Motor neuron (in vitro differentiated cells): ENCODE measurements at places on chromosomes 12 and 14. TPM values are rescaled to one million over a fixed set of nuclear protein-coding genes. Genes with fewer than 3 reads are reported as not detected.

DNA sequence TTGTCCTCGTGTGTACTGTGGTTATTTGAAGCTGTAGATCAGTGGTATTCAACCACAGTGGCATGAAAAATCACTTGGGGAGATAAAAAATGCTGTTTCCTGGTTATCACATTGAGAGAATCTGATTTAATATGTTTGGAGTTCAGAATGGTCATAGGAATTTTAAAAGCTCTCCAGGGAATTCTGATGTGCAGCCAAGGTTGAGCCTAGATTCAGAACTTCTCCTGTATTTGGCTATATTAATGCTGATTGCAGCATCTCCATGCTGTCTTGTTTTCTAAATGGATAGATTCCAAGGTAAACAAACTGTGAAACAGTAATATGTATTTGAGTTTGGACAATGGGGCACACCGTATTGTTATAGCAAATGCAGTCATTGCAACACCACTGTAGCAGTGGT is 982.2 kb upstream of the FBXO33 start:
- ATAC-seq = no peak

GRCh38 chr14:80658733-80659132 is 282.8 kb downstream of the CEP128 start:
- ATAC-seq = peak; percentile 40

GRCh38 chr12:1418144-1418543 is 176.2 kb downstream of the FBXL14 start:
- ATAC-seq = no peak

DNA sequence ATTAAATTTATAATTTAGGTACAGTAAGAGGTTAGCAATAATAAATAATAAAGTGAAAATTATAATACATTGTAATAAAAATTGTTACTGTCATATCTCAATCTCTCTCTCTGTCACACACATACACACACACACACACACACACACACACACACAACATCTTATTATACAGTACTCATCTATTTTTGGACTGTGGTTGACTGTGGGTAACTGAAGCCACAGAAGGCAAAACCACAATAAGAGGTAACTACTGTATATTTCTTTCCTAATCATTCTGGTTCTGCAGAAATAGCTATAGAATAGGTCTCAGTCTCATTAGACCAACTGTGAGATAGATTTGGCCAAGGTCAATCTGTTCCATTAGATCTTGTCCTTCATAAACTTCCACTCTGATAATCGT is 33.1 kb upstream of the PTPRO start:
- ATAC-seq = no peak

DNA sequence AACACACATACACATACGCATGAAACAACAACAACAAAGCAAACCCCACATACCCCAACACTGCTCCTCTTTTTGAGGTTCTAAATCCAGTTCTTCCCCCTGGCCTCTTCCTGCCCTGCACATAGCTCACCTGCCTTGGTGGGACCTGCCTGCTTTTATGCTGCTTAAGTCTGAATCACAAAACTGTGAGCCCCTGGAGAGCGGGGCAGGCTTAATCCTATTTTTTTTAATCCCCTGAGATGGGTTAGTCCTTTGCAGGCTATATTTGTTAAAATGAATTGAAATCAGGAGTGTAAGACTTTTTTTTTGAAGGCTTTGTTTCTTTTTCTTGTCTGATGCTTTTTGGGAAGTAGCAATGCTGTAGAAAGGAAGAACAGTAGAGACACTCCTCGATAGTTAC is 84.6 kb upstream of the MAX start:
- no peak for ATAC-seq

DNA sequence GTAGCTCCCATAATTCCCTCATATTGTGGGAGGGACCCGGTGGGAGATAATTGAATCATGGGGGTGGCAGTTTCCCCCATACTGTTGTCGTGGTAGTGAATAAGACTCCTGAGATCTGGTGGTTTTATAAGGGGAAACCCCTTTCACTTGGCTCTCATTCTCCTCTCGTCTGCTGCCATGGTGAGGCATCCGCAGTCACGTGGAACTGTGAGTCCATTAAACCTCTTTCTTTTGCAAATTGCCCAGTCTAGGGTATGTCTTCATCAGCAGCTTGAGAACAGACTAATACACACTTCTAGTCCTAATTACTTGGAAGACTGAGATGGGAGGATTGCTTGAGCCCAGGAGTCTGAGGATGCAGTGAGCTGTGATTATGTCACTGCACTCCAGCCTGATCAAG is 64.4 kb downstream of the TMX1 start:
- ATAC-seq = peak; percentile 10

DNA sequence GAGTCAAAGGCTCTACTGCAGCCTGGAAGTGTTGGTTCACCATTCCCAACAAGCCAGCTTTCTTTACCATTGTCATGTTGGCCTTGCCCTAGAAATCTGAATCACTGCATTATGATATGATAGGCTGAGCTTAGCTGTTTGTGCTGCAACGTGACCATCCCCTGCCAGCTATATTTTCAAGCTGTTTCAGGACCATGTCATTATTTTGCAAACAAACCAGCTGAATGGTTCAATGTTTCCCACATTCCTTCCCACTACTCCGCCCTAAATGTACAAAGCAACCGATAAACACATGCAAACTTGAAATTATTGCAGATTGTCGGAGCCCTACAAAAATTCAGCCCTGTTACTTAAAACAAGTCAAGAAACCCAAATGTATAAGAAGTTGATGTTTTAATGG is 136.1 kb downstream of the KICS2 start:
- ATAC-seq = no peak

GRCh38 chr12:79058342-79058741 is 193.8 kb downstream of the SYT1 start:
- ATAC-seq = no peak

DNA sequence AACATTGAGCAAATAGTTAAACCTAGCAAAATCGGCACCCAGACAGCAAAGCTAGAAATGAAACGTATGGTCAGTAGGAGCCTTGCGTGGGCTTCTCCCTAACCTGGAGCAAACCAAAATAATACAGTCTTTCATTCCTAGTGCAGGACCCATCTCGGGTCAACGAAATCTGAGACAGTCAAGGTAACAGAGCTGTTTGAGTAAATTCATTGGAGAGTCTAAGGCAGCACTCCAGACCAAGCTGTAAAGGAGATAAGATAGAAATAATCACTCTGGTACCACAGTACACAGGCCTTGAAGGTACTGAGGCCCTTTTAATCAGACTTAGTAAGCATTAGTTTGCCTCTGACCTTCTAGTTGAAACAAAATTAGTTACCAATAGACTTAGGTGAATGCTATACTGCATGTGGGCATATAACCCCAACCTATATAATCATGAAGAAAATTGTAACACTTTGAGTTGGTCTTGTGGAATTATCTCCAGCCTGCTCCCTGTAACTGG is 54.4 kb upstream of the BICD1 start:
- ATAC-seq = no peak

DNA sequence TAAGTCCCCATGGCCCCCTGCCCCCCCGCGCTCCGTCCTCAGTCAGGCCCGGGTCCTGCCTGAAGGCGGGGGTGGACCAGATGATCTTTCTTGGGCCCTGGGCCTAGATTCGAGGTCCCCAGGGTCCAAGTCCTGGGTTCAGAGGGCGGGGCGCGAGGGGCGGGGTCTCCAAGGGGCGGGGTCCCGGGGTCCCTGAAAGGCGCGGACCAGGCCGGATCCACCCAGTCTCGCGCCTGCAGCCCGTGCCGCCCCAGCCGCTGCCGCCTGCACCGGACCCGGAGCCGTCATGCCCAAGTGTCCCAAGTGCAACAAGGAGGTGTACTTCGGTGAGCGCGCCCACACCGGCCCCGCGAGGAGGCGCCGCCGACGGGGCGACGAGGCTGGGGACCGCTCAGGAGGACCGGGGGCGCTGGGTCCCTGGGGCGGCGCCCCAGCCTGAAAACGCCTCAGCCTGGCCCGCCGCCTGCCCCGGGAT is 325 bp downstream of the CRIP1 start:
- no peak for ATAC-seq

- ATAC-seq = no peak
Measured at GRCh38 chr12:5280086-5280485, 151.8 kb upstream of the NTF3 start.

GRCh38 chr12:95200128-95200894 is 17.0 kb downstream of the FGD6 start:
- no peak for ATAC-seq

GRCh38 chr12:2231011-2231595 is 178.3 kb downstream of the CACNA1C start:
- ATAC-seq = no peak

- no peak for ATAC-seq
Measured at GRCh38 chr14:24851837-24852236, 198.1 kb downstream of the STXBP6 start.

DNA sequence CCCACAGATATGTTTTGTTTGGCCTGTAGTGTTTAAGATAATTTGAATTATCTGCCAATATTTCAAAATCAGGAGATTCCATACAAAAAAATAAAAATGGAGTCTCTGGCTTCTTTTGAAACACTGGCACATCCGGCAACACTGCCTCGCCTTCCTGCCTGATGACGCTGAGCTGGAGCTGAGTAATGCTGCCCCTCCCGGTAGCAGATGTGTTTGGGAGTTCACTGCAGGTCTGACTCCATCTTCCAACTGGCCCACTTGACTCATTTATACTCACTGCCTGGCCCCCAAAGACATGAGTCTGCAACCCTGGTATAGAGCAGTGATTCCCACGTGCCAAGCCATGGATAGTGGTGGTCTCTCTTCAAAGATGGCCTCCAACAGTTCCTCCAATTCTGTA is 7.4 kb downstream of the CIT start:
- ATAC-seq = peak; percentile 79

GRCh38 chr12:113934946-113935345 is 31.2 kb downstream of the RBM19 start:
- no peak for ATAC-seq

- ATAC-seq = no peak
Measured at GRCh38 chr14:100028990-100029677, 36.1 kb upstream of the EVL start.

GRCh38 chr14:51207621-51208020 is 32.4 kb upstream of the TMX1 start:
- ATAC-seq = no peak

GRCh38 chr12:107564946-107565345 is 120.7 kb upstream of the PWP1 start:
- no peak for ATAC-seq

- no peak for ATAC-seq
Measured at GRCh38 chr12:690466-690865, 27.2 kb upstream of the NINJ2 start.

- ATAC-seq = no peak
Measured at GRCh38 chr12:54663603-54664002, 15.4 kb upstream of the DCD start.

DNA sequence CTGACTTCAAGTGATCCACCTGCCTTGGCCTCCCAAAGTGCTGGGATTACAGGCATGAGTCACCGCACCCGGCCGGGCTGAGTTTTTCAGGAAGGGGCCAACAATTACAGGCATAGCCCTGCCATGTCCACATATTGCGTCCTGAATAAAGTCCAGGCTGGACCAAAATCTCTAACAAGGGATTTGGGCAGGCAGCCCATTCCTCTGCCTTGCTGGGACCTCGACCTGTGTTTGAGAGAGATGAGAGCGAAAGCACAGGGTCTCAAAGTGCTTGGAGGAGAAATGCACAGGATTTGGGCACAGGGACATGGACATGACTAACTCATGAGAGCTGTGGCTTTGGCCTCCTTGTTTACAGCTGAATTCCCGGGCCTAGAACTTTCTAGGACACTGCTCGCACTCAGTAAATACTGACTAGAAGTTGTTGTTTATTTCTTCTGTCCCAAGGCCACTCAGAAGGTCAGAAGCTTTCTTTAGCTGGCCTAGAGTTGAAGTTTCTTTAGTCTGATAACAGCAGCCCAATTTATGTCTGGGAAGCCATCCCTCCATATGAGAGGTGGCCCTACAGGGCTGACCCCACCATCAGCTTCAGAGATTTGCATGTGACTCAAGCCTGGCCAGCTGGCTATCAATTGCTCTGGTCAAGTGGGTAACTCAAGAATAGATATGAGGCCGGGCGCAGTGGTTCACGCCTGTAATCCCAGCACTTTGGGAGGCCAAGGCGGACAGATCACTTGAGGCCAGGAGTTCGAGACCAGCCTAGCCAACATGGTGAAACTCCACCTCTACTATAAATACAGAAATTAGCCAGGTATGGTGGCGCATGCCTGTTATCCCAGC is 11.7 kb downstream of the CAMKK2 start:
- ATAC-seq = no peak

DNA sequence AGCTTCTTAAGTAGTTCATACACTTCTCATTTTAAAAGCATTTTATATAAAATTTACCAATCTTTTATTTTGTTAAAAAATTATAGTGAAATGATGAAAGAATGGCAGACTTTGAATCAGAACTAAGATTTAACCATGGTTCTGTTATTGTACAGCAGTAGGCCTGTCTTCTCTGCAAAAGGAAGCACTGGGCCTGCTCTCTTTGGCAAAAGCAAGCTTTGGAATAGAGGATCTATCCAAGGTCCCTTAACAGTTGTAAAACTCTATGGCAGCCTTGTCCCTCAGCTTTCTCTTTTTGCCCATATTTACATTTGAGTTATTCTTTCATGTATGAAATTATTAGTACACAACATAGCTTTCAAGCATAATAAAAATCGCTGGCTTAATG is 82.8 kb downstream of the PLEKHG7 start:
- no peak for ATAC-seq

DNA sequence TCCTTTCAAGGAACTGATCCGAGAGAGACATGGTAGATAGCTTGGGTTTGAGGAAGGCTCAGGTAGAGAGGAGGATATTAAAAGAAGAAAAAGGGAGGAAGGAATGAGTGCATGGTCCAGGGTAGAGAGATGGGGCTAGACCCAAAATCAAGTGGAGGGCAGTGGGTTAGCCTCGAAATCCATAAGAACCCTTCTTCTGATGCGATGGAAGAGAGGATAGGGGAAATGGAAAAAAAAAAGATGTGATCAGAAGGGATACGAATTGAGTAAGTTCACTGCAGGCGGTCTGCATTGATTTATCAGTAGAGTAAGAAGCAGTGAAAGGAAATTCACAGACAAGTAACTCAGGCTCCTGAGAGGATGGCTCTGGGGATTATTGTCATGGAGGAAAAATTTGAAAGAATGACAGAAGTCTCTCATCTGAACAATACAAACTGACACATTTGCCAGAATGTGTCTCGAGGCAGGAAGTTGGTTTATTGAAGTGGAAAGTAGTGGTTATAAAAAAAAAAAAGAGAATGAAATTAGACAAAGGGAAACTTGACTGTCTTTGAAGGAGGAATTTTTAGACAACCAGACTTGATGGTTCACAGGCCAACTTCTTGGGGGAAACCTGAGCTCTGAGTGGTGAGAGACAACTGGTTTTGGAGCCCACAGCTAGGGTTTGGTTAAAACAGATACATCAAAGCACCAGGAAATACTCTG is 10.2 kb downstream of the PPFIBP1 start:
- no peak for ATAC-seq

Gene NINJ2
- 0.21 TPM in 1 of 2 replicates, not detected in the other for total RNA-seq

Gene VPS33A
- total RNA-seq = 34.8 and 38.2 TPM in 2 replicates

Gene SAMD4A
- total RNA-seq = 8.4 and 9.3 TPM in 2 replicates

Gene ZC2HC1C
- 3.0 and 3.3 TPM in 2 replicates for total RNA-seq

Gene PMCH
- total RNA-seq = not detected in 2 replicates

Gene GLS2
- total RNA-seq = 1.8 and 2.1 TPM in 2 replicates

Gene CYP27B1
- total RNA-seq = 3.5 and 3.6 TPM in 2 replicates

Gene KCNA1
- 0.14 and 0.17 TPM in 2 replicates for total RNA-seq

Gene TTC6
- total RNA-seq = 0.09 and 0.42 TPM in 2 replicates

Gene KCNJ8
- 2.2 TPM in 1 of 2 replicates, not detected in the other for total RNA-seq

Gene OR4Q2
- 0.05 TPM in 1 of 2 replicates, not detected in the other for total RNA-seq

Gene KRT72
- total RNA-seq = not detected in 2 replicates

Gene CLEC4E
- total RNA-seq = 0.17 TPM in 1 of 2 replicates, not detected in the other

Gene KCNK10
- total RNA-seq = 0.16 and 0.25 TPM in 2 replicates

Gene REM2
- total RNA-seq = 12.1 and 13.0 TPM in 2 replicates

Gene DTX3
- 69.1 and 76.3 TPM in 2 replicates for total RNA-seq

Gene GMFB
- total RNA-seq = 54.6 and 57.7 TPM in 2 replicates

Gene CCT2
- 248 and 252 TPM in 2 replicates for total RNA-seq
